Memory B cell (primary cell): ENCODE measurements at places on chromosomes 1 and 21.

GRCh38 chr1:100130552-100131077 is 2.1 kb downstream of the SASS6 start:
- no peak for DNase-seq
- H3K27ac ChIP-seq: no peak overlapping the region
- no peaks in the 10 kb centered on the region for H3K27me3 ChIP-seq
- H3K36me3 ChIP-seq: peaks cover 3% of the 10 kb centered on the region
- peaks cover 19% of the 10 kb centered on the region for H3K4me1 ChIP-seq
- no peak overlapping the region for H3K4me3 ChIP-seq

DNA sequence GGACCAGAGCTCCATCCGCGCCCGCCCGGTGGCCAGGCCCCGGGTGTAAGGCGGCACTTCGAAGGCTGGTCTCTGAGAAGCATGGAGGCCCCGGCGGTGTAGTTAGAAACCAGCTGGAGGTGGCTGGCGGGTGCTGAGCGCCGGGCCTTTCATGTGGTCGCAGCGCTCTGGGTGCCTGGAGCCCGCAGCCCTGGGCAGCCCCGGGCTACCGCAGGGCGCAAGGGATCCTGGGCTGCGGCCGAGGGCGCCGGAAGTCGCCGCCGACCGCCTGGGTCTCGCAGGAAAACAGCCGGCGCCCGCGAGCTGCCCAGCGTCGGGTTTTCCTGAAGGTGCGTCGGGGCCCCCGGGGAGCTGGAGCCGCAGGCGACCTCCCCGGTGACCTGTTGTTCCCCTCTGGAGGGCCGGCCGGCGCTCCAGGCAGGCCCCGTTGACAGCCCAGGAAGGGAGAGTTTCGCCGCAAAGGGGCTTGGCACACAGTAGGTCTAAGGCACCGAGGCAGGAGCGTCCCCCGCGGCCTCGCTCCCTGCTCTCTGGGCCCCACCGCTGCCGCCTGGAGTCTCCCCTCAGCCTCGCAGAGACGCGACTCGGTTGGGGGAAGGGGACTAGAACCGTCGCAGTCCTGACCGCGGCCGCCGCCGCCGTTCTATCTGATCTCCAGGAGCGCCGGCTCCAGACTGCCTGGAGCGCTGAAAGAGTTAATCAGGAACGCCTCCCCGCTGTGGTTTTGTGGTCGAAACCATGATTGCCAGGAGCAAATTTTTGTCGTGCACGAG is 2.7 kb downstream of the GRHL3 start:
- peak overlapping the region; percentile 88 for H3K4me3 ChIP-seq
- no peaks in the 10 kb centered on the region for H3K36me3 ChIP-seq
- peaks cover 19% of the 10 kb centered on the region for H3K4me1 ChIP-seq
- H3K27me3 ChIP-seq: peaks cover 15% of the 10 kb centered on the region

- peaks cover 6% of the 10 kb centered on the region for H3K36me3 ChIP-seq
- H3K4me3 ChIP-seq: no peak overlapping the region
These were observed 11.4 kb downstream of the NCF2 start for GRCh38 chr1:183578856-183579255.

DNA sequence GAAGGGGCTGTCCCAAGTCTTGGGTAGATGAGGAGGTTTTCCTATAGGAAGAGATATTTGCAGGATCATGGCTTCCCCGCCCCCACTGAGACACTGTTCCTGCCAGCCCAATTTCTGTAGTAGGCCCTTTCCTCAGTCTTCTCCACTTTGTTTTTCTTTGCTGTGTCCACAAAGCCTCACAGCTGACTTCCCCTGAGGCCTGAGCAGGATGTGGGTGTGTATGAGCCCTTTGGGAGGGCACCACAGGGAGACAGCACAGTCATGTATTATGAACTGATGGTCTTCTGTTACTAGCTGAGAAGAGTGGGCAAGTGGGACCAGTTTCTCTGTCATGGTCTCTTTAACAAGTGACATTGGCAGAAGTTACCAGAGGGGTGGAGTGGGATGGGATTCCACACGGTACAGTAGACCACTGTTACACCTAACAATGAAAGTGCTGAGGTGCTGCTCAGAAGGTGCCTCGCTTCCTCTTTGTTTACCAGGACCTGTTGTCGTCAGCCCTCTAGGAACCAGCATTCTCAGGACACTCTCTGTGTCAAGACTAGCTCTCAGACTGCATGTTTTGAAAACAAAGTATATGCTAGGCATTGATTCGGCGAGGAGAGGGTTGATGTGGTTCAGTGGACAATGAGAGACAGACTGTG is 253.8 kb upstream of the HOOK1 start:
- H3K36me3 ChIP-seq: peaks cover 27% of the 10 kb centered on the region
- no peaks in the 10 kb centered on the region for H3K27me3 ChIP-seq
- H3K4me1 ChIP-seq: peaks cover 31% of the 10 kb centered on the region
- peak overlapping the region; percentile 35 for H3K4me3 ChIP-seq
- no peak for DNase-seq
- peak overlapping the region; percentile 72 for H3K27ac ChIP-seq

DNA sequence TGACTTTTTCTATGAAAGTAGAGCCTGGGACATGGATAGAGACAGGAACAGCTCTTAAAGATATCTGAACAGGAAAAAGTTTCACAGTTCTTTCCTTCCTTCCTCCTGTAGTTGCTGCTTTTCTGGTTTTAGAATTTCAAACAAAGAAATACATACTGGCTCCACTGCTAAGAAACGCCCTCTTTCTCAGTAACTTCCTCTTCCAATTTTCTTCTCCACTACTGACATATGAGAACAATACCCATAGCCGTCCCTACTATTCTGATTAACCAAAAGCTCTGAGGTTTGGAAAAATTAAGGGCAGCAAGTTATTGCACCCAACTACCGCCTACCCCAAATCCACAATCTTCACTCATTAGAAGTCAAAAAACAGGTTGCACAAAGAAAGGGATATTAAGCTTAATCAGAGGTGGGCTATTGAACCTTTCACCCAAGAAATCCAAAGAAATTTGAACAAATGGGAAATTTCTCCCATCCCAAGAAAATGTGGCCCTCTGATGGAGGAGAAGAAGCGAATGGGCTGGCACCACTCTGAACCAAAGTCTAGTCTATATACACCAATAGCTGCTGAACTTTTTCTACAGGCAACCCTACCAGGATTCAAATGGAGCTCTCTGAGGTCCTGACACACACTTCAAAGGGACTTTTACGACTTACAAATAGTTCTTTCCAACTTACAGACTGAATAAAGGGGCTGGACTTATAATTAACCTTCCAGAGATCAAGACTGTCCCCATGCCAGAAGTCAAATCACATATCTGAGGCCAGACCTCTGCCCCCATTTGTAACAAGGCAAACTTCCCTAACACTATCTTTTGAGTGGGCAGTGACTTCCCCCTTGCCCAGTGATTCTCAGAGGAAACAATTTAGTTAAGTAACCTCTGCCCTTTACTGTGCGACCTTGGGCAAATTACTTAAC is 1.7 kb downstream of the WASF2 start:
- peaks cover 2% of the 10 kb centered on the region for H3K36me3 ChIP-seq
- H3K27me3 ChIP-seq: no peaks in the 10 kb centered on the region
- no peak for DNase-seq
- H3K4me3 ChIP-seq: peak overlapping the region; percentile 91

GRCh38 chr1:67299296-67299695 is 8.4 kb upstream of the IL12RB2 start:
- peaks cover 2% of the 10 kb centered on the region for H3K27me3 ChIP-seq
- H3K4me3 ChIP-seq: no peak overlapping the region
- DNase-seq: no peak
- H3K27ac ChIP-seq: no peak overlapping the region
- H3K36me3 ChIP-seq: peaks cover 4% of the 10 kb centered on the region

- DNase-seq: no peak
- H3K4me3 ChIP-seq: no peak overlapping the region
- peaks cover 3% of the 10 kb centered on the region for H3K27me3 ChIP-seq
- peaks cover 5% of the 10 kb centered on the region for H3K4me1 ChIP-seq
- H3K27ac ChIP-seq: no peak overlapping the region
These were observed 27.2 kb downstream of the IRF2BP2 start for GRCh38 chr1:234582681-234583301.

- no peaks in the 10 kb centered on the region for H3K4me1 ChIP-seq
- H3K36me3 ChIP-seq: peaks cover 9% of the 10 kb centered on the region
- no peak for DNase-seq
- no peaks in the 10 kb centered on the region for H3K27me3 ChIP-seq
These were observed 6.8 kb upstream of the IFI6 start for GRCh38 chr1:27678747-27679146.

GRCh38 chr1:65687428-65688214 is 105.1 kb upstream of the PDE4B start:
- H3K36me3 ChIP-seq: no peaks in the 10 kb centered on the region
- H3K27ac ChIP-seq: no peak overlapping the region
- peaks cover 7% of the 10 kb centered on the region for H3K27me3 ChIP-seq

DNA sequence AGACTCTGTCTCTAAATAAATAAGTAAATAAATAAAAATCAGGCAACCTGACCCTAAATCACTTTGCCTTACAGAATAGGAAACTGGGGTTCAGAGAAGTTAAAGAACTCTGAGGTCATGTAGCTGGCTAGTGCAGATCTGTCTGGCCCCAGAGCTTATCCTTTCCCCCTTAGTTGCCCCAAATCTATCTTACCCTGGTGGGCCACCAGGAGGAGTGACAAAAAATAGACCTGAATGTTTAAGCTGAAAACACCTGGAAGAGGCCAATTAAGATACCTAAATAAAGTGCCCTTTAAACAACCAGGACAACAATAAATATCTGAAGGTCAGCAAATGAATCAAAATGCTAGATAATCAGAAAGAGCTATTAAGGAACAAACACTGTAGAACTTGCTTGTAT is 59.7 kb downstream of the TEX35 start:
- H3K27me3 ChIP-seq: no peaks in the 10 kb centered on the region
- DNase-seq: no peak
- H3K4me1 ChIP-seq: peaks cover 49% of the 10 kb centered on the region
- H3K4me3 ChIP-seq: peak overlapping the region; percentile 47
- peak overlapping the region; percentile 33 for H3K27ac ChIP-seq
- peaks cover 26% of the 10 kb centered on the region for H3K36me3 ChIP-seq

GRCh38 chr1:185561629-185562028 is 172.6 kb upstream of the HMCN1 start:
- peaks cover 24% of the 10 kb centered on the region for H3K4me1 ChIP-seq
- no peak overlapping the region for H3K4me3 ChIP-seq
- no peaks in the 10 kb centered on the region for H3K27me3 ChIP-seq
- H3K27ac ChIP-seq: peak overlapping the region; percentile 67
- H3K36me3 ChIP-seq: no peaks in the 10 kb centered on the region
- no peak for DNase-seq

- peaks cover 12% of the 10 kb centered on the region for H3K36me3 ChIP-seq
- no peak for DNase-seq
- H3K4me3 ChIP-seq: no peak overlapping the region
These were observed 105.5 kb downstream of the HLCS start for GRCh38 chr21:36860736-36861594.

GRCh38 chr1:14369526-14370213 is 228.8 kb upstream of the KAZN start:
- H3K4me1 ChIP-seq: no peaks in the 10 kb centered on the region
- no peaks in the 10 kb centered on the region for H3K36me3 ChIP-seq
- no peak for DNase-seq
- H3K27ac ChIP-seq: no peak overlapping the region
- H3K27me3 ChIP-seq: peaks cover 1% of the 10 kb centered on the region

GRCh38 chr1:201229771-201230635 is 39.4 kb downstream of the IGFN1 start:
- peaks cover 13% of the 10 kb centered on the region for H3K27me3 ChIP-seq
- H3K4me3 ChIP-seq: no peak overlapping the region
